Right ventricle myocardium superior (tissue), 1 donor: ENCODE measurements at places on chromosomes 5 and 9. TPM values are rescaled to one million over a fixed set of nuclear protein-coding genes. Genes with fewer than 3 reads are reported as not detected.

MRPL36 gene
- total RNA-seq = 65.5 TPM

ZNF618 gene
- total RNA-seq = 2.0 TPM

NEUROG1 gene
- total RNA-seq = not detected

NDUFS4 gene
- total RNA-seq = 218 TPM

KLF9 gene
- total RNA-seq = 50.9 TPM

TNFSF8 gene
- 0.46 TPM for total RNA-seq

DPYSL3 gene
- 20.5 TPM for total RNA-seq

CDKN2B gene
- total RNA-seq = 2.3 TPM

C5orf34 gene
- 0.40 TPM for total RNA-seq

ANAPC2 gene
- total RNA-seq = 33.9 TPM

SMIM33 gene
- total RNA-seq = not detected

MLANA gene
- not detected for total RNA-seq

ZNG1C gene
- total RNA-seq = 15.4 TPM

PCDHGB6 gene
- total RNA-seq = 6.2 TPM

HSPB3 gene
- total RNA-seq = 596 TPM

CDKN2B-AS1 gene
- total RNA-seq = not detected
